Kidney tubule cell (primary cell): ENCODE measurements at places on chromosomes 3 and 15.

GRCh38 chr3:147391781-147392624 lies 14.3 kb downstream of the ZIC4 start:
- peak; percentile 43 for DNase-seq

DNA sequence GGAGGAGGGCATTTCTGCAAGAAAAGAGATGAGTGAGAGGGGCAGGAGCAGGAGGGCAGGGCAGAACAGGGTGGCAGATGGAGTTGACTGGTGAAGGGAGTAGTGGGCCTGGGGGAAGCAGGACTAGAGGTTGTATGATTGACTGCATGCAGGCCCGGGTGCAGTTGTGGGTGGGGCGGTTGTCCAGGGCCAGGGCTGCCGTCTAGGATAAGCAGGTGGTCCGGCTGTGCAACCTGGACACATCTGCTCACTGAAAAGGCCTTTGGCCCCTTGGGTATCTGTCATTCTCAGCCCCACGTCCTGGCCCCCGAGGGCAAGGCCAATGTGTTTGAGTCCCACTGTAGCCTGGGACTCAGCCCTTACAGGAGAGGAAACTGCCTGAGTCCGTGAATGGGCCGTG lies 25.4 kb downstream of the ALS2CL start:
- no peak for DNase-seq

- peak; percentile 44 for DNase-seq
Measured at GRCh38 chr3:55167586-55168317, 239.9 kb upstream of the LRTM1 start.

- no peak for DNase-seq
Measured at GRCh38 chr15:31034152-31034551, 42.7 kb upstream of the MTMR10 start.

GRCh38 chr3:28348265-28348628 lies 274 bp upstream of the ZCWPW2 start:
- no peak for DNase-seq

DNA sequence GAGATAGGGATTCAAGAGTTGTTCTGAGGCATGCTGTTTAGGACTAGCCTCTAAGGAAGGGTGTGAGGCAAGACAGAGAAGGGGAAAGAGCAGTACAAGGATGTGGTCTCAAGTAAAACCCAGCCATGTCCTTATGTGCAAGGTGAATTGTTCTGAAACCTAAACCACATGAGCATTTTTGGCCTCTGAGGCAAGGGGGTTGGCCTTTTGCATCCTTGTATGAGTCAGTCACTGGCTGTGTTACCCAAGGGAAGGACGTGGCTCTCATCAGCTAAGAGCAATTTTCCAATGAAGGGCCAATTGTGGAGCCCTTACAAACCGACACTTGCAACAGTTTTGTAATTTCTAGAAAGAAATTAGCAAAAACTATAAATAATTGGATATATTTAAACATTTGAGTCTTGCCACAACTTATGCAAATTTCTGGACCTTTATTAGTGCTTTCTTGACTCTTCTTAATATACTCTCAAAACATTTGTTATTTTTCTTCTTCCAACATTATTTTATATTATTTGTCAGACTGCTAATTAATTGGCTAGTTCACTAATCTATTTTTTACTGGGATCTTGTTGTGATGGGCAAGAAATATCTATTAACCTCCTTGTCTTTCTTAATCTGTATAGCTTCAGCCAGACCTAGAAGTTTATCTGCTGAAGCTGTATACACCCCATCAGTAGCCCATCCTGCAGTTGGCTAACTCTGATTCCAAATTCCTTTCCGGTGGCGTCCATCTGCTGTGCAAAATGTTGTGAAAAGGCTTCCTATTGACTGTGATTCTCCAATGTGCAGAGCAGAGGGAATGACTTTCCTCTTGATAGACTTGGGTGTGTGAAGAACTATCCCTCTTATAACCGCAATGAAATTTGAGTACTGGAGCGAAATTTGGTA lies 97.7 kb upstream of the P2RY1 start:
- peak; percentile 68 for DNase-seq

GRCh38 chr3:129123314-129124060 lies 1.9 kb upstream of the RAB43 start:
- DNase-seq = no peak

- DNase-seq = no peak
Measured at GRCh38 chr15:39776068-39776467, 6.6 kb downstream of the FSIP1 start.

GRCh38 chr15:78956937-78957336 lies 12.1 kb upstream of the CTSH start:
- peak; percentile 7 for DNase-seq

DNA sequence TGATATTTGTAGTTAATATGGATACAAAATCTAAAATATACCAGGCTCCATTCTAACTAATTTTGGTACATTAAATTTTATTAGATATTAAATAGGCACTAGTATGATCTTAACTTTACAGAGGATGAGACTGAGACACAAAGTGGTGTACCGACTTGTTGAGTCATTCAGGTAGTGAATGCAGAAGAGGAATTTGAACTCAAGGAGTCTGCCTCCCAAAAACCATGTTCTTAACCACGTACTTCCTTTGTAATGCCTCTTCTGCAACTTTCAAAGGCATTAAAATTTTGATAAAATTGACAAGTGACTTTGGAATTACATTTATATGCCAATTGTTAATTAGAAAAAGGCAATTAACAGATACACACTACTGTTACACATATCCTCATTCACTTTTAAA lies 61.8 kb downstream of the ZBBX start:
- no peak for DNase-seq

- DNase-seq = no peak
Measured at GRCh38 chr15:43508991-43509659, 8.3 kb upstream of the MAP1A start.

DNA sequence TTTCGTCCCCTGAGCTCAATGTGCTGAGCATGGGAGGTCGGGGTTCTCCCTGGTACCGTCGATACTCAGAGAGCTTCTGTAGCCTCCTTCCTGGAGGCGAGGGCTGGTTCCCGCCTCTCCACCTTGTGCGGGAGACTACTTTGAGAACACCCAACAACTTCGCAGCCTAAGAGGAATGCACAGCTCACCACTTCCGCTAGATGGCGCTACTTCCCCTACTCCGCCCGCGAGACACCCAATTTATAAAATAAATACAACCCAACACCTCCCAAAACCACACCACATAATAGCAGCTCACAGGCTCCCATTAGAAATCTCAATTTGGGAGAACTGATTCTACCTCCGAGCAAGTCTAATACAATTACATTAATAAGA lies 1.2 kb downstream of the RGMA start:
- DNase-seq = peak; percentile 68

DNA sequence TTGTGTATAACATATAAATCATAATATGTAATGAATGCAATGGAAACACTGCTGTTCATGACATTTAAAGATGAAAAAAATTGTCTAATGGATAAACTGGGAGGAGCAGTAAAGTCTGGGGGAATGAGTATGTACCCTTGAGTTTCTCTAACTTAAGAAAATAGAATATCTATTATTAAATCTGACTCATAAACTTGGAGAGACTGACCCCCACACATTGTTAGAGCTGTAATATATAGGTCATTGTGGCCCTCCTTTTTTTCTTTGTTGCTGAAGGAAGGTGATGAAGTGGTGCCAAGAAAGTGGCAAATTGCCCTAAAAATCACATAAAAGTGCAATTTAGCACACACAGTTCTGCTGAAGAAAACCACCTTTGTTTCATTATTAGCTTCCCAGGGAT lies 389.8 kb upstream of the RARB start:
- no peak for DNase-seq

- peak; percentile 91 for DNase-seq
Measured at GRCh38 chr15:52261498-52262242, 33.9 kb downstream of the MYO5C start.
